Aorta (tissue), 5 donors: ENCODE measurements at places on chromosomes 2 and 18. TPM values are rescaled to one million over a fixed set of nuclear protein-coding genes. Genes with fewer than 3 reads are reported as not detected.

Gene DCDC2C
- 2.4 TPM for polyA plus RNA-seq

Gene INPP5D
- 13.3 TPM for polyA plus RNA-seq

Gene ZNF396
- 2.6 TPM for polyA plus RNA-seq

Gene TMEM200C
- 0.03 TPM for polyA plus RNA-seq

Gene CHRND
- polyA plus RNA-seq, result not detected

Gene RTP5
- not detected for polyA plus RNA-seq

Gene SP140L
- polyA plus RNA-seq, result 6.0 TPM

Gene ITGA6
- polyA plus RNA-seq, result 0.46 TPM
